ENCODE measurements at places on chromosomes 5 and 9. TPM values are rescaled to one million over a fixed set of nuclear protein-coding genes. Genes with fewer than 3 reads are reported as not detected.

- DNase-seq: no peak
These were observed 65.4 kb downstream of the PSMB7 start for GRCh38 chr9:124349675-124350493.

DNA sequence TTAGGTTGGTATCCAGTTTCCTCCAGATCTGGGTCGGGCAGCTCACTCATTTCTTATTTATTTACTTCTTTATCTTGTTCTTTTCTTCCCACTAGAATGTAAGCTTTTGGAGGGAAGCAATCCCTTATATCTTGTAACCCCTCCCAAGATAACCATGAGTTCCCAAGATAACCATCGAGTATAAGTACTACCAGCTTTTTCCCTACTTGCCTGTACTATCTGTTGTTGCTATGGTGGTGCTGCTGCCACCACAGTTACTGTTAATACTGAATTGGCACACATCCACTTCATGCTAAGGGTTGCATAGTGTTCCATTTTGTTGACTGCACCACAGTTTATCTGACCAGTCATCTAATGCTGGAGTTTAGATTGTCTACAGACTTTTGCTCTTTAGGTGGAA is 19.9 kb downstream of the NUP214 start:
- no peak for DNase-seq

Gene NKD2
- total RNA-seq: 1.5 TPM

Gene TENT4A
- 47.6 TPM for total RNA-seq

DNA sequence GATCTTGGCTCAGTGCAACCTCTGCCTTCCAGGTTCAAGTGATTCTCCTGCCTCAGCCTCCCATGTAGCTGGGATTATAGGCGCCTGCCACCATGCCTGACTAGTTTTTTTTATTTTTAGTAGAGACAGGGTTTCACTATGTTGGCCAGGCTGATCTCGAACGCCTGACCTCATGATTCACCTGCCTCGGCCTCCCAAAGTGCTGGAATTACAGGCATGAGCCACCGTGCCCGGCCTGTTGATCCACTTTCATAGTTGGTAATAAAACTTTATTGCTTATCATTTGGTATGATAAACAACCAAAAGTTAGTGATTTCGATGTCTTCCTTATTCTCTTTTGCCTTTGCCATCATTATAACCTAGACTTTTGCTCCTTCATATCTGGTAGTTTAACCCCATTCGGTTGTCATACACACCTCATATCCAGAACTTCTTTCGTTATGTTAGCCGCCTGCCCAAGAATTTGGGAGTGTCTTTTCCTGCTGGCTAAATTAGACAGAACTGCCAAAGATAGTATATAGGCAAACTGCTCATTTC is 45.0 kb downstream of the UBE2R2 start:
- DNase-seq: no peak

Gene SCGB3A2
- total RNA-seq: not detected

DNA sequence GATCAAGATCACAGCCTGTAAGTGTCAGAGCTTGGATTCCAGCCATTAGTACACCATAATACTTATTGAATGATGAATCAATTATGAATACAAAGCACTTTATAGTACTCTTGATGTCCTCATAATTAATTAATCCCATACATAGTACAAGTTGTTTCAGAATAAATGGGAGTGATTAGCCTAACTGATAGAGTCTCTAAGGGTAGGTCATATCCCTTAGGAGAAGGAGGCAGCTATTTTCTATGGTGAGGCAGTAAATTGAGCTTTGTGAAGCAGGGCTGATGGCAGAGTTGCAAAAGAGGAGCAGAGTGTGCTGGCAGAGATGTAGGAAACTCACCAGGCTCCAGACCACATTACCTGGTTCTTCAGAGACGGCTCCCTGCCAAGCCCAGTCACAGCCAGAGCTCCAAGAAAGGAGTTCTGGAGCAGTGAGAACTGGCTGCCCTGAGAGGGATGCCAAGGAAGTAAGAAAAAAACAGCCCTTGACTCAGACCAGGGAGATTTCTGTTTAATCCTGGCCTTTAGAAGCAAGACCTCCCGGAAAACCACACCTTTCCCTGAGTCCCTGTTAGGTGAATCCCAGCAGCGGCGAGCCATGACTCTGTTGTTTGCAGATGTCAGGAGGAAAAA is 112.9 kb downstream of the SH3TC2 start:
- peak; percentile 37 for DNase-seq

Gene PRR7
- 4.1 TPM for total RNA-seq

Gene SLC6A7
- total RNA-seq: not detected

GRCh38 chr5:111223101-111223786 is 940 bp upstream of the CAMK4 start:
- DNase-seq: no peak

DNA sequence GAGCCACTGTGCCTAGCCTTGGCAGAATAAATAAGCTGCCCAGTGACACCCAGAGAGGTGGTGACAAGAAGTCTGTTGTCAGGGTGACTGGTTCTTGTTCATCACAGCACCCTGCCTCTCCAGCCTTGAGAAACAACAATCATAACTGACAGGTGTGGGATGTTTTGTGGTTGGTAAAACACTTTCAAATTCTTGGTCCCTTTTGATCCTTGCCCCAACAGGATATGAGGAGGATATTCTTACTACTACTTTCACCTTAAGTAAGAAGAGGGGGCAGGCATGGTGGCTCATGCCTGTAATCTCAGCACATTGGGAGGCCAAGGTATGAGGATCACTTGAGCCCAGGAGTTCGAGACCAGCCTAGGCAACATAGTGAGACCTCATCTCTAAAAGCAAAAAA is 14.2 kb upstream of the FRRS1L start:
- no peak for DNase-seq

Measured in thoracic aorta (tissue), 2 donors.